ENCODE measurements at places on chromosomes 11 and 22.

- DNase-seq = no peak
Measured at GRCh38 chr22:44952863-44953746, 56.7 kb downstream of the PHF21B start.

DNA sequence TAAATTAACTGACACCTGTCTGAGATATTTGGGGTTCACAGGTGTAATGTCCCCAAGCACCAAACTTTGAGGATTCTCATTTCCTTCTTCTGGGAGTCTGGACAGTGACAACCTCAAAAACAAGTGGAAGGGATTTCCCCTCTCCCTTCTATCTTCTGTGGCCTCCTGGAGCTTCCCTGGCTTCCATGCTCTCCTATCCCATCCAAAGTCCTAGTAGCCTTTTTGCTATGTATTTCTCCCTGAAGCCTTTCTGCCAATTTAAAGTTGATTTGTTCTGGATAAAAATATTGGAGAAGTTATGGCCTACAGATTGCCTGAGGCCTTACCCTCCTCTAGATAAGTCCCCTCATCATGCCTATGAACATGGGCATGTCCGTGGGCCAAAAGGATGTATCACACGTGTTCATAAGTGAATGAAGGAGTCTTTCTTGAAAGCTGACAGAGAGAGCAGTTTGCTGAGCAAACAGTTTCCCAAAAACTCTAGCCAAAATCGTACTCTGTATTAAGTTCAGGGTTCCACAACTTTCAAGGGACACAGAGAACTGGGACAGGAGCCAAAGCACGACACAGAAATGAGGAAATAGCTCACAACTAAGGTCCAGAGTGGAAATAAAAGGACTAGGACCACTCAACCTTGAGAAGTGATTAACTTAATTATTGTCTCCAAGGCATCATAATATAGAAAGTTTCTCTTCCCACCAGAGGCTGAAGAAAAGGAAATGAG, 6.7 kb downstream of the HEPACAM start:
- DNase-seq = no peak

- no peak for DNase-seq
Measured at GRCh38 chr11:112795911-112796649, 165.1 kb upstream of the NCAM1 start.

- DNase-seq = no peak
Measured at GRCh38 chr22:42509548-42509947, 10.0 kb downstream of the RRP7A start.

DNA sequence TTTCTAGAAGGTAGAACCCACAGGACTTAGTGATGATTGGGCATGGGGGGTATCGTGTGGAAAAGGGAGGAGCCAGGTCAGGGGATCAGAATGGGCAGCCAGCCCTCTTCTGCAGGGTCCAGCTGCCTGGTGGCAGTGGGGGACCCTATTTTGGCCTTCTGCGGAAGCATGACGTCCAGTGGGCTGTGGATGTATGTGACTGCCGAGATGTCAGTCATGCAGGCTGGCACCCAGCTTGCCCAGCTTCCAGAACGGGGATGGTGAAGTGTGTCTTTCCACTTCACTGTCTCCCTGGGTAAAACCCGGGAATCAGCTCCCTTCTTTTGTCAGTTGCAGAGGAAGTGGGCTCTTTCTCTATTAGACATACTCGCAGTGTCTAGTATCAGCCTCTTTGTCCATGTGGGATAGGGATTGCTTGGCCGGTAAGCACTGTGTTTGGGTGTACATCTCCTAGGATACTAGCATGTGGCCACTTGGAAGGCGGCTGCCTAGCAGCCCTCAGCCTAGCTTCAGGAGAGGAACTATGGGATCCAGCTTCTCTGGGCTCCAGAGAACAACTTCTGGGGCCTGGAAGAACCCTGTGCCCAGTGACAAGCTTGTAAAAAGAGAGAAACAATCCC, 51.4 kb downstream of the GRIK4 start:
- no peak for DNase-seq

DNA sequence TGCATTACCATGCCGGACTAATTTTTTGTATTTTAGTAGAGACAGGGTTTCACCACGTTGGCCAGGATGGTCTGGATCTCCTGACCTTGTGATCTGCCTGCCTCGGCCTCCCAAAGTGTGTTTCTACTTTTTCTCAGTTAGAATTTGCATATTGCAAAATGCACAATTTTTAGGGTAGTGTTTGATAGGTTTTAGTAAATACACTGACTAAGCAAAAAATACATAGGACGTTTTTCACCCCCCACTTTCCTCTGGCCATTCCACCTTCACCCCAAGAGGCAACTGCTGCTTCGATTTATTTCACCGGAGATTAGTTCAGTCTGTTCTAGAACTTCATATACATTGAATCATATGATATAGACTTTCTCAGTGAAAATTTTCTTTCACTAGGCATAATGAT, 1269.1 kb downstream of the TBC1D22A start:
- no peak for DNase-seq

DNA sequence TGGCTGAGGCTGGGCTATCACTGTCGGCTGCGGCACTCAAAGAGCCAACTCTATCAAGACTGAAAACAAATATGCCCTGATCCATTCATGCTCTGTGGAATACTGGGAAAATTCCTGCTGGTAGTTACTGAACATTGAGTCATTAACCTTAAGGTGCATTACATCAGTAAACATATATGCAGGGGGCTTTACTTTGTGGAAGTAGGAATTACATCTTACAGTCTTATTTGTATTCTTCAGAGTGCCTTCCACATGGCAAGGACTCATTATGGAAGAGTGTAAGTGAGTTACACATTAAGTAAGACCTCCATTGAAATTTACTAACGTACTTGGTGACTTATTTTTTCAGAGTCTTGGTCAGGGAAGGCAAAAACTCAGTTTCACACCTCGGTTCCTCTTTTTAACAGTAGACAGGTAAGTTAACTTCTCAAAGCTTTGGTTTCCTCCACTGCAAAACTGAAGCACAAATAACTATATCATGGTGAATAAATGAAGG, 4.5 kb downstream of the OR5B21 start:
- DNase-seq = no peak

GRCh38 chr22:40019100-40019499, 24.3 kb downstream of the FAM83F start:
- DNase-seq = no peak
